Dermis microvascular lymphatic vessel endothelial cell (primary cell): ENCODE measurements at places on chromosomes 1 and 21. TPM values are rescaled to one million over a fixed set of nuclear protein-coding genes. Genes with fewer than 3 reads are reported as not detected.
A peak's percentile ranks its signal among the peaks of the same experiment; 100 is the strongest.

DNA sequence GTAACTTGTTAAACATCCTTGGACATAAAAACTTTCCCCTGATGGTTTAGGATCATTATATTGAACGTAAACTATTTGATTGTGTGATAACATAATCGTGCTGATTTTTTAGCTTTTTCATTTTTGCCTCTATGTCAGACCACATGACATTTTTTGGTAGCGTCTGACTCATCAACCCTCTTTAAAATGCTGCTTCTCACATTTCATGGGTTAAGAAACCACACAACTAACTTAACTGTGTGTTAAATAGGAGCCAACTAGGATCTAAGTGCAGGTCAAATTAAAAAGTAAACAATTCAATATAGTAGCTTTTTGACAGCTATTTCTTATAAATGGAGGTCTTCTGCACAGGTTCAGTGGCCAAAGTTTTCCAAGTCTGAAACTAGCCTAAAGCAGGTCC is 9.8 kb downstream of the BTG3 start:
- no peak for DNase-seq

Gene DRAM2
- total RNA-seq, result 42.5 and 48.4 TPM in 2 replicates

- DNase-seq, result no peak
Observed at GRCh38 chr21:44650265-44650972, 4.0 kb downstream of the KRTAP12-4 start.

GRCh38 chr1:224828691-224829090 is 100.8 kb upstream of the DNAH14 start:
- no peak for DNase-seq

Gene RGSL1
- total RNA-seq, result not detected in 2 replicates

- DNase-seq, result no peak
Observed at GRCh38 chr1:11529330-11529729, 50.4 kb downstream of the DISP3 start.

DNA sequence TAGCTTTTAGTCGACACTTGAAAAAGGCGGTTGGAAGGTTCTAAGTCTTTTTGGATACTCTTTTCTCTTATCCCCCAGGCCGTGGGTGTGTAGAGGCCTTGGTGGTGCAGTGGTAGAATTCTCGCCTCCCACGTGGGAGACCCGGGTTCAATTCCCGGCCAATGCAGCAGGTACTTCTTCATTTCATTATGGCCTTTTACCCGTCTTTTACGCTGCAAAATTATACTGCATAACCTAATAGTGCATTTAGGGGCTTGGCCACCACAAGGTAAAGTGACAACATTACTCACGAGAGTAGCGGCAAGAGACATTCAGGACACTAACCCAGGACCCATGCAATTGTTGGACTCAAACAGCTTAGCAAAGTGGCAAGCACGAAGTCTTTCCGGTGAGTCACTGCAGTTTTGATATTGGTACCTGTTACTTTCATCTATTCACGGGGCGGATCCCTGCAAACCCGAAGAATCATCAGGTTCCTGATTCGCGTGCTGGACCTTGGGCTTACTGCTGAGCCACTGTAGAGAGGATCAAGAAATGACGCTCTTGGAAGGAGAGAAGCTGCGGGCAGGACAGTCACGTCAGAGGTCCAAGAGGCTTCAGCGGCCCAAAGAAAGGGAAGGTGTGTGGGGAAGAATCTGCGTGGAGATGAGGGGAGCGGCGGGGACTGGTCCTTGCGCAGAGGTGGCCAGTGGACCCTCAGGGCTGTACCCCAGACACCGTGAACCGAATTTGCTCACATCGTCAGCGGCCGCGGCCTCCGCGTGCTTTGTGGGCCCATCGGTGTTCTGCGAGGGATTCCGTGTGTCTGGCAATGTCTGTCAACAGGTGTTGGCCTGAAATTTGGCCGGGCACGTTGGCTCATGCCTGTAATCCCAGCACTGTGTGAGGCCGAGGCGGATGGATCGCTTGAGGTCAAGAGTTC is 12.9 kb upstream of the RNU1-4 start:
- DNase-seq, result peak; percentile 9

- DNase-seq, result no peak
Observed at GRCh38 chr21:41102281-41102680, 65.7 kb upstream of the BACE2 start.

DNA sequence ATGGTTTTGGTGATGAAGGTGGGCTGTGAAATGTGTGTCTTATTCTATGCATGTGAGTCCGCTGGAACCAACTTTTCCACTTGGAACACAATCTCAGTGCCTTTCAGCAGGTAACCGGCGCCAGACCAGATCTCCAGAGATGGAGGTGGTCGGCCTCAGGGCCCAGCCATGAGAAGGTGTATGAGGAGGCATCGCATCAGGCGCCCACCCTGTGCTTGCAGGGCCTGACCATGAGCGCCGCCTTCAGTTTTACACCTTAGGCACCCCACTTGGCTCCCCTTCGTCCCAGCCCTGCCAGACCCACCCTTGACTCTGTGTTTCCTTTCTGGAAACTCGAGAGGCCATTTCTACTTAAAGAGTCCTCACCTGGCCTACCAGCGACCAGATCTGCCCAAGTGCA is 48.6 kb upstream of the ATF3 start:
- DNase-seq, result no peak

GRCh38 chr21:44052071-44052829 is 40.1 kb downstream of the TRAPPC10 start:
- no peak for DNase-seq

DNA sequence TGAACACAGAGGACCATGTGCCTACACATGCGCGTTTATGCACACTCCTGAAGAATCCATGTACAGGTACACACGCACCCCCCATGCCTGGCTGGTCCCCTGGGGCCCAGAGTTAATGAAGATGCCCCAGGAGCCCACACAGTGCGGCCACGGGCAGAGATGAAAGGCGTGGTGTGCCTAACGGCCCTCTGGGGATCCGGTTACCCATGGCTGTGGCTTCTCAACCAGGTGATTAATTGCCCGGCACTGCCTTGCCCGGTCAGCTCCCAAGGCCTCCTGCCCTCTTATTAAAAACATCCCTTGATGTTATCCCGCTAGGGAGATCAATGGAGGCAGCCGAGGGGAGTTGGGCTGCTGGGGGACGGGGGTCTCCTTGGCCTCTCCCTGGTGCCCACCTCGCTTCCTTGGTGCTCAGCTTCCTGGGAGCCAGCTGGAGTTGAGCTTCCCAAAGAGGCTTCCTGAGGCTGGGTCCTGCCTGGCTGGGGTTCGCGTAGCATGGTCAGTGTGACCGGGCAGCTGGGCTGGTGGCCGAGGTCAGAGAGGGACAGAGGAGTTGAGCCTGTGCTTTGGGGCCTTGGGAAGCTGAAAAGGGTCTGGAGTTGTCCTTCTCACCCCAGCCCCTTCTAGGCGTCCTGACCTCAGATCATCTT is 75.0 kb upstream of the WNT4 start:
- DNase-seq, result no peak

- no peak for DNase-seq
Observed at GRCh38 chr1:14310476-14310875, 288.0 kb upstream of the KAZN start.

Gene WNT2B
- total RNA-seq, result 0.51 and 1.0 TPM in 2 replicates

DNA sequence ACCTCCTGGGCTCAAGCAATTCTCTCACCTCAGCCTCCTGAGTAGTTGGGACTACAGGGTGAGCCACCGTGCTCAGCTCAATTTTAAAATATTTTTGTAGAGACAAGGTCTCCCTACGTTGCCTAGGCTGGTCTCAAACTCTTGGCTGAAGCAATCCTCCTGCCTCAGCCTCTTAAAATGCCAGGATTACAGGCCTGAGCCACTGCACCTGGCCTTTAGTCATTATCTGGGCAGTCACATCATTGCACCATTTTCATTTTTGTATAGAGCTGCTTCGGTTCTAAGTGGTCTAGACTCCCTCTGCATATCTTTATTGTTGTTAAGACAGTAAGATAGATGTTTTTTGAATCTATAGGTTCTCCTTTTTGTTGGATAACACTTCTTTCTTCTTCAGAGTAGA is 39.9 kb downstream of the ATF3 start:
- no peak for DNase-seq

DNA sequence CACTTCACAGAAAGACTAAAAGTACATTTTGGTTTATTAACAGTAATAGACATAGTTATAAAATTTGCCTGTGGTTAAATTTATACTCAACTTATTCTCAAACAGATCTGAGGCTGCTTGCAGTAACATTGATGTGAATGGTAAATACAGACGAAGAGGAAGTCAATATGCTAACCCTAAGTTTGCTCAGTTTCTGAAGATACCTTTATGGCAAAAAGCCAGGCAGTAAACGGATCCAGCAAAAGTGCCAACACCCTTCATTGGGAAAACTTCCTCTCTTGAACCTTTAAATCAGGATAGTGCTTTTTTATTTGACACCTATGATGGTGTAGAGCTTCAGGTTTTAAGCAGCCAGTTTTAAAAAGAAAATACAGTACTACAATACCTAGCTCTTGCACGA is 16.6 kb upstream of the CCDC181 start:
- no peak for DNase-seq

- DNase-seq, result no peak
Observed at GRCh38 chr1:209618756-209619420, 33.3 kb downstream of the LAMB3 start.

Gene FASLG
- total RNA-seq, result not detected in 2 replicates

Gene ARHGAP30
- not detected in 2 replicates for total RNA-seq

DNA sequence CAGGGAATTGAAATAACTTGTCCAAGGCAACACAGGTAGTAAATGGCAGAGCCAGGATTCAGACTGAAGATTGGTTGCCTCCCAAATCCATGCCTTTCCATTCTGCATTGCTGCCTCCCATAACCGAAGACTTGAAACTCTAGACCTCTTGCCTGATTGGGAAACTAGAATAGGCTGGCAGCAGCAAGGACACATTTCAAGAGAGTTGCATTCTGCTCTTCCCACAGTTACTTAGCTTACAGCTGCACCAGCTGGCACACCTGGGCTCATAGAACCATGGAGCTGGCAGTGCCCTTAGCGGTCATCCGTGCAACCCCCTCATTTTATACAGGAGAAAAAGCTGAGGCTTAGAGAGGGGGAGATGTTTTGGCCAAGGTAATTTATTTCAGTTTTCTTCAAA is 8.0 kb downstream of the TRNAU1AP start:
- DNase-seq, result no peak

DNA sequence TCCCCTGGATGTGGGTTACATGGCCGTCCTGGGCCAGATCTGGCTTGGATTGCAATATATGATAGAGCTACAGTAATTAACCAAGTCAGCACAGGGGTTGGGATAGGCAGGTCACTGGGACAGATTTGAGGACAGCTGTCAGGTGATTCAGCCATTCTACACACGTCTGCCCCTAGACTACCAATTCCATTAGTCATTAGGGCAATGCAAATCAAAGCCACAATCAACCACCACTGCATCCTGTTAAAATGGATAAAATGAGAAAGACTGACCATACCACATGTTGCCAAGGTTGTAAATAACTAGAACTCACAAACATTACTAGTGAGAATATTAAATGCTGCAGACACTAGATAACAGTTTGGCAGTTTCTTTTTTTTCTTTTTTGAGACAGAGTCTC is 16.0 kb downstream of the C21orf58 start:
- DNase-seq, result no peak

Gene EXO1
- 3.0 and 8.0 TPM in 2 replicates for total RNA-seq

Gene LIN28A
- not detected in 2 replicates for total RNA-seq

Gene TEX38
- not detected in 2 replicates for total RNA-seq

DNA sequence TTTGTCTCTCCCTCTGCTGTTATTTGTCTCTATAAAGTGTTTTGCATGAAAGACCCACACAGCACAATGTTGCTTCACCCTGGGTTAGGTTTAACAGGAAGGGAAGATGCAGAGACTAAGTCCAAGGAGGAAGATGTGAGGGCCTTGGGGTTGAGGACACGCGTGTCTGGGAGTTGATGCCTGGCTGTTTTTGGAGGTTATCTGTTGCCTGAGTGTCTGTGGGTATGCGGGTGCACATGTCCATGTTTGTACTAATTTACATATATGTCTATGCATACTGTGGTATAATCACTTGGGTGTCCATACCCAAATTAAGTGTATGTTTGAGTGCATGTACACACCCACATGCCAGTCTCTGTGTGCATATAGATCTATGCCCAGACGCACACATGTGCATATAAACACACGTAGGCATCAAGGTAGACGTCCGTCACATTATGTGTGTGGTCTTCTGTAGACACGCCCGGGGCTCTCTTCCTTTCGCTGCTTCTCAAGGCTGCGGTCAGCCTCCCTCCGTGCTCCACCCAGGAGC is 962 bp upstream of the MAN1C1 start:
- DNase-seq, result no peak
